Type B pancreatic cell (in vitro differentiated cells): ENCODE measurements at places on chromosomes 12 and 14.
A peak's percentile ranks its signal among the peaks of the same experiment; 100 is the strongest.

GRCh38 chr12:52085682-52086180 is 6.2 kb downstream of the SMIM41 start:
- no peak overlapping the region for H3K27ac ChIP-seq
- H3K36me3 ChIP-seq, result no peaks in the 10 kb centered on the region
- H3K4me3 ChIP-seq, result no peak overlapping the region
- peaks cover 53% of the 10 kb centered on the region for H3K27me3 ChIP-seq
- no peak for DNase-seq

- H3K4me3 ChIP-seq, result no peak overlapping the region
- peaks cover 41% of the 10 kb centered on the region for H3K27me3 ChIP-seq
- H3K36me3 ChIP-seq, result no peaks in the 10 kb centered on the region
- no peak overlapping the region for H3K27ac ChIP-seq
- DNase-seq, result no peak
- H3K4me1 ChIP-seq, result peaks cover 7% of the 10 kb centered on the region
These were observed 8.8 kb downstream of the PLXNC1 start for GRCh38 chr12:94157181-94157580.

DNA sequence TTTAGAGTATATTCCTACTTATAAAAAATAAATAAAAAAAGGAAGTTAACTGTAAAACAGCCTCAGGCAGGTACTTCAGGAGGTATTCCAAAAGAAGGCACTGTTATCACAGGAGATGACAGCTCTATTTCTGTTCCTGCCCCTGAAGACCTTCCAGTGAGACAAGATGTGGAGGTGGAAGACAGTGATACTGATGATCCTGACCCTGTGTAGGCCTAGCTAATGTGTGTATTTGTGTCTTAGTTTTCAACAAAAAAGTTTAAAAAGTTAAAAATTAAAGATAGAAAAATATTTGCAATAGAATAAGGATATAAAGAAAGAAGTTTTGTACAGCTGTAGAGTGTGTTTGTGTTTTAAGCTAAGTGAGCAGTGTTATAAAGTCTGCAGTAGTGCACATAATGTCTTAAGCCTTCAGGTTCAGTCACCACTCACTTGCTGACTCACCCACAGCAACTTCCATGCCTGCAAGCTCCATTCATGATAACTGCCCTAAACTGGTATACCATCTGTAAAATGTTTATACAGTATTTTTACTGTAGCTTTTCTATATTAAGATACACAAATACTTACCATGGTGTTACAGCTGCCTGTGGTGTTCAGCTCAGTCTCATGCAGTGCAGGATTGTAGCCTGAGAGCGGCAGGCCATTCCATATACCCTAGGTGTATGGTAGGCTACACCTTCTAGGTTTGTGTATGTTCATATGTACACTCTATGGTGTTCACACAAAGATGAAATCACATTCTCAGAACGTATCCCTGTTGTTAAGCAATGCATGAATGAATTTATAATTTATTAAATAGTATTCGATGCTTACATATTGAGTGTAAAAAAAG is 121.1 kb downstream of the ANO6 start:
- H3K27me3 ChIP-seq, result no peaks in the 10 kb centered on the region
- H3K4me1 ChIP-seq, result peaks cover 5% of the 10 kb centered on the region

DNA sequence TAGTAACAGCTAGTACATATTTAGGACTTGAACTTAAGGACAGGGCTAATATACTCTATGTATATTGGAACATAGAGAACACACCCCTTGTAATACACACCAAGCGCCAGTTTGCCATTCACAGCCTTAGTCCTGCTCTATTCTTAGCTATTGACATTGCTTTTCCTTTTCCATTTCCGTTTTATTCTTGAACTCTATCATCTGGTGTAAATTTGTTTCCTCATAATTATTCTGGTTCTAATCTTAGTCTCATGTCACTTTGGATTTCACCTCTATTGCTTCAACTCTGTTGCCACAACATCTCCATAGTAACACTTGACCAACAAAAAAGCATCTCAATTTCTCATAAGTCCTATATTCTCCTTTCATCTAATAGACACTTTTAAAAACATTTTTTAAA is 225.7 kb downstream of the PHLDA1 start:
- peaks cover 15% of the 10 kb centered on the region for H3K4me1 ChIP-seq
- no peaks in the 10 kb centered on the region for H3K27me3 ChIP-seq
- no peak for DNase-seq
- no peak overlapping the region for H3K4me3 ChIP-seq
- H3K36me3 ChIP-seq, result no peaks in the 10 kb centered on the region

- no peak for DNase-seq
- no peaks in the 10 kb centered on the region for H3K27me3 ChIP-seq
- no peak overlapping the region for H3K4me3 ChIP-seq
- H3K27ac ChIP-seq, result no peak overlapping the region
- H3K36me3 ChIP-seq, result no peaks in the 10 kb centered on the region
These were observed 33.5 kb upstream of the ARHGAP5 start for GRCh38 chr14:32043624-32044023.

DNA sequence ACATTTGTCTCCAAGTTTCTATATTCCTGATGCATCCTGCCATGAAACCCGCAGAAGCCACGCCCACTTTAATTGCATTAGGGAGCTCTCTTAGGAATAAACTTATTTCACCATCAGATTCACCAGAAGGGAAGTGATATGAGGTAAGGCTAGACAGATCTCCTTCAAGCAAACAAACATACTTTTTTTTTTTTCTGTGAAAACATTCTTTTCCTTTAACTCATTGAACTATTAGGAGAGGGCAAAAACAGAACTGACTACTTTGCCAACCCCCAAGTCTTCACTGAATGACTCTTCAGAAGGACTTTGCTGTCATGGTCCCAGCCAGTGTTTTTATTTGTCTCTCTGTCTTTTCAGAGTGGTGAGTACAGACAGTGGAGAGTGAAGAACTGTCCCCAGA is 48.4 kb downstream of the GTF2A1 start:
- no peak overlapping the region for H3K4me3 ChIP-seq
- H3K4me1 ChIP-seq, result peaks cover 11% of the 10 kb centered on the region
- H3K36me3 ChIP-seq, result no peaks in the 10 kb centered on the region

DNA sequence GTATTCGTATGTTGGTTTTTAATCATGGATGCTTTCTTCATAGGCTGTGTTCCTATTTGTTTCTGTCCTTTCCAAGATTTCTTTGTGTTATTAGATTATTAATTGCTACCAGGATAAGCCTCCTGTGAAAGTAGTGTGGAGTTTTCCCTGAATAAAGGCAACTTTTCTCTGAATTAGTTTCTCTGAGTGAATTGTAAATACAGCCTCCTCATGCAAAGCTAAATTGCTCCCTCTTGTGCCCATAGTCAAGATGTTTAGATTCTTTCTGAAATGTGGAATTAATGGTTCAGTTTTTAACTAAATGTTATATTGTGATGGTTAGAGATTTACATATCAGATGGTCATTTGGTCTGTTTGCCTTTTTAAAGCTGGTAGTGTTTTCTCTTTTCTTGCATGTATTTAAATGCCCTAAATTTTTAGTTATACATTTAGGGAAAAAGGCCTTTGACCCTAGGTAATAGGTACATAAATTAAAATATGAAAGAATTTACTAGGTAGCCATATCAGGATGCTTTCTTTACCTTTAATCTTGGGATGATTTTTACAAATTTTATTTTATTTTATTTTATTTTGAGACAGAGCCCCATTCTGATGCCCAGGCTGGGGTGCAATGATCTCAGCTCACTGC is 8.9 kb downstream of the APAF1 start:
- H3K4me3 ChIP-seq, result no peak overlapping the region
- H3K4me1 ChIP-seq, result peaks cover 5% of the 10 kb centered on the region
- H3K27ac ChIP-seq, result no peak overlapping the region
- no peak for DNase-seq
- peaks cover 33% of the 10 kb centered on the region for H3K36me3 ChIP-seq

DNA sequence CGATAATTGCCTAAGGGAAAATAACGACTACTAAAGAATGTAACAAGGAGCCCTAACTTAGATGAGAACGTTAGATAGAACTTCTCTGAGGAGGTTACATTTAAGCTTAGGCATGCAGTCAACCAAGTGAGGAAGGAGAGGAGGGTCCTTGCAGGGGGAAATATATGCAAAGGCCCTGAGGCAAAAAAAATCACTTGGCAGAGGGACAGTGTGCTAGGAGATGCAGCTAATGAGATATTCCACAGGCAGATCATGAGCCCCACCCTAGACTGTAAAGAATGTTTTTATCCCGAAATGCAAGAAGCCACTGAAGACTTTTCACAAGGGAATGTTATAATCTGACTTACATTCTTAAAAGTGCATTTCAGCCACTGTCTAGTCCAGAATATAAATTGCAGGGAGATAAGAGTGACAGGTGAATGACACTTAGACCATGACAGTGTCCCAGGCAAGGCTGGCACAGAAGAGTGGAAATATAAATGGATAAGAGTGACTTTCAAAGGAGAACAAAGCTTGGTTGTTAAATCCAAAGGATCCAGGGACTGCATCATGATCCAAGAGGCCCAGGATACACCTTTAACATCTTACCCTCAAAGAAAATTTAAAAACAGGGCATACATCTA is 61.0 kb downstream of the PPM1H start:
- peaks cover 14% of the 10 kb centered on the region for H3K36me3 ChIP-seq
- H3K4me3 ChIP-seq, result no peak overlapping the region
- H3K27ac ChIP-seq, result no peak overlapping the region
- no peaks in the 10 kb centered on the region for H3K4me1 ChIP-seq
- H3K27me3 ChIP-seq, result no peaks in the 10 kb centered on the region

DNA sequence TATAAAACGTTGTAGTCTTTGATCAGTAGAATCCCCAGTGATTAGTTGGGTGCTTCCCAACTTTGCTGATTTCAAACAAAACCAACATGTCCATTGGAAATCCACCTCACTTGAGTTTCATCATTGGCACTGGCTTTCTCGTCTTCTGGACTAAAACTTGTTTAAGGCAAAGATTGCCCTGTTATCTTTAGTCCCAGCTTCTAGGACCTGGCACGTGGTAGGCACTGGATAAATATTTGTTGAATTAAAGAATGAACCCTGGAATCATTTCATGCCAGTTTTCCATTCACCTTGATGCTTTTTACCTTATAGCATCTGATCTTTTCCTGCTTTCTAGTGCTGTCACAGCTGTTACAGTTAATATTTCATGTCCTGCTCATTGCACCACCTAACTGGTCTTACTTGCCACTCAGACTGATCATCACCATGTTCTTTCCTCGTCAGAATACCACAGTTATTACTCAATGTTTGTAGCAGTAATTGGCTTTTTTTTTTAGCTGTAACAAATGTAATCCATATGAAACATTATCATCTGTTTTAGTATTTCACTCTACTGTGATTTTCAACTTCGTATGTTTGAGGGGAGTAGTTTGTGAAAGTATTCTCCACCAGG is 7.3 kb upstream of the C12orf50 start:
- peak overlapping the region; percentile 98 for H3K4me3 ChIP-seq
- peaks cover 5% of the 10 kb centered on the region for H3K36me3 ChIP-seq
- H3K27ac ChIP-seq, result peak overlapping the region; percentile 73
- peaks cover 29% of the 10 kb centered on the region for H3K4me1 ChIP-seq
- DNase-seq, result no peak
- H3K27me3 ChIP-seq, result no peaks in the 10 kb centered on the region

GRCh38 chr14:39406560-39406959 is 25.7 kb downstream of the FBXO33 start:
- no peak overlapping the region for H3K27ac ChIP-seq
- no peak overlapping the region for H3K4me3 ChIP-seq
- DNase-seq, result no peak
- peaks cover 15% of the 10 kb centered on the region for H3K36me3 ChIP-seq

- H3K4me1 ChIP-seq, result peaks cover 12% of the 10 kb centered on the region
- peak overlapping the region; percentile 66 for H3K4me3 ChIP-seq
- no peak for DNase-seq
- H3K27ac ChIP-seq, result no peak overlapping the region
- H3K27me3 ChIP-seq, result peaks cover 12% of the 10 kb centered on the region
These were observed 94.8 kb downstream of the NINJ2 start for GRCh38 chr12:568486-568885.

- H3K27ac ChIP-seq, result peak overlapping the region; percentile 42
- no peak for DNase-seq
- no peaks in the 10 kb centered on the region for H3K36me3 ChIP-seq
- H3K27me3 ChIP-seq, result peaks cover 6% of the 10 kb centered on the region
These were observed 24.0 kb upstream of the RIN3 start for GRCh38 chr14:92489394-92490238.

DNA sequence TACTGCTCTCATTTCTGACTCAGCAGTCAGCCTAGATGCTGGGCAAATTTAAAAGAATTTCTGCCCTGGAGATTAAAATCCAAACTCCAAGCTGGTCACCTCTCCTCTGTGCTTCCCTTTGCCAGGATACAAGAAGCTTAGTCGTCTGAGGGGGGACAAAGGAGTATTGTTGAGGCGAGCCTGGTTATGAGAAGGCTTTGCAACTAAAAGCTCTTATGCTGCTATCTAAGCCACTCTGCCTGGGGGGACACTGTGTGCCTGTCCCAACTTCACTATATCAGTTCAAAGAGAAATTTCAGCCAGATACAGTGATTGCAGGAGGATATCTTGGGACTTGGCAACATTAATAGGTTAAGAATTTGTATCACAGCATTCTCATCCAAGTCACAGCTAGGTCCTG is 10.8 kb upstream of the PLEKHH1 start:
- H3K27ac ChIP-seq, result no peak overlapping the region
- no peaks in the 10 kb centered on the region for H3K36me3 ChIP-seq
- DNase-seq, result no peak
- peaks cover 70% of the 10 kb centered on the region for H3K27me3 ChIP-seq
- H3K4me1 ChIP-seq, result no peaks in the 10 kb centered on the region

GRCh38 chr12:47779943-47780504 is 7.0 kb downstream of the SLC48A1 start:
- peaks cover 3% of the 10 kb centered on the region for H3K27me3 ChIP-seq
- no peak for DNase-seq
- H3K4me1 ChIP-seq, result peaks cover 7% of the 10 kb centered on the region
- H3K36me3 ChIP-seq, result peaks cover 4% of the 10 kb centered on the region

GRCh38 chr12:40615590-40615989 is 76.6 kb upstream of the CNTN1 start:
- no peak overlapping the region for H3K27ac ChIP-seq
- H3K4me1 ChIP-seq, result no peaks in the 10 kb centered on the region
- H3K27me3 ChIP-seq, result no peaks in the 10 kb centered on the region
- DNase-seq, result no peak
